ENCODE measurements at places on chromosomes 16 and 17.

DNA sequence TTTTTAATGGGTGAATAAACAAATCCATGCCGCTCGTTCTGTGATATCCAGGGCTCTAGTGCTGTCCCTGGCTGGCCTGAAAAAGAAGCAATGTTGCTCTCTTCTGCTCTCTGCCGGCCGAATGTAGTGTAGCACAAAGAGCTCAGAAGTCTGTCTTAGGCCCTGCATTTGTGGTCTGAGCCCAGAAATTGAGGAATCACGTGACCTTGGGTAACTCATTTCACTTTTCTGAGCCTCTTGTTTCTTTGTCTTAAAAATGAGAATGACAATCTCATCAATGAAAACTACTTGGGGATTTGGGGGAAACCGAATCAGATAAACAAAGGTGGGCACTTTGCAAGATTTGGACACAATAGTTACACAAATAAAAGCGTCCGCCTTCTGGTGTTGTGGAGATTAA is 381.6 kb upstream of the ASIC2 start:
- peak; percentile 73 for DNase-seq

- DNase-seq = no peak
Observed at GRCh38 chr16:10983159-10983558, 38.8 kb downstream of the CLEC16A start.

- no peak for DNase-seq
Observed at GRCh38 chr17:47949946-47950345, 7.7 kb downstream of the PRR15L start.

DNA sequence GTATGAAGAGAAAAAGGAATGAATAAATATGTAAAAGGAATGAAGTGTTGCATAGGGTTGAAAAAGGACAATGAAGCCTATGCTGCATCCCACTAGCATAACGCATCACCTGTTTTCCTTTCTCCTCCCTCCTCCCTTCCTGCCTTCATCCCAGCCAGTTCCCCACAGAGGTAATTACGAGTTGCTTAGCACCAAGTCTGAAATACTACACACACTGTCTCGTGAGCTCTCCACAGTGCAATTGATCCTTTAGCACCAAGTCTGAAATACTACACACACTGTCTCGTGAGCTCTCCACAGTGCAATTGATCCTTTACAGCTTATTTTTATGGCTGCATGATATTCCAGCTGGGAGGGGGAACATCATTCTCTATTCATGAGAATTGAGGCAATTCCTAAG is 1.1 kb upstream of the DRC7 start:
- no peak for DNase-seq

GRCh38 chr16:1152123-1152638 is 725 bp upstream of the CACNA1H start:
- no peak for DNase-seq

DNA sequence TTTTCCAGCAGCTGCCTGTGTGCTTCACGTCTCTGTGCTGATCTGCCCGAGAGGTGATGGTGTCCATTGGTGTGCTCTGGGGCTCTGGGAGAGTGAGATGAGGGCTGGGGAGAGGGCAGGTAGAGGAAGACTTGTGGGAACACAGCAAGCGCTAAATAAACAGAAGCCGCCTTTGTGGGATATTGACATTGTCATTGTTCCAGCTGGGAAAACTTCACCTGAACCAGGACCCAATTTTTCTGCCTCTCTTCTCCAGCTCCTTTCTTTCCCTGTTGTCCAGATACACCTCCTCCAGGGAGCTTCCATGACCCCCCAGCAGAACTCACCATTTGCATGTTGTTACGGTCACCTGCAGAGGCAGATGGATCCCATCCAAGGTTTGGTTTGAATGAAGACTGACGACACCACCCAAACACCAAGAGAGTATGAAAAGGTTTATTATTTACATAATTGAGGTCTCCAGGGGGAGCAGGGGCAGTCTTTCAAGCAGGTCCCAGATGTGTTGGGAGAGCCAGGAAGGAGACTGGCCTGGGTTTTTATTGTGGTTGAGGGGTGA is 3.6 kb upstream of the ITGA3 start:
- DNase-seq = no peak

DNA sequence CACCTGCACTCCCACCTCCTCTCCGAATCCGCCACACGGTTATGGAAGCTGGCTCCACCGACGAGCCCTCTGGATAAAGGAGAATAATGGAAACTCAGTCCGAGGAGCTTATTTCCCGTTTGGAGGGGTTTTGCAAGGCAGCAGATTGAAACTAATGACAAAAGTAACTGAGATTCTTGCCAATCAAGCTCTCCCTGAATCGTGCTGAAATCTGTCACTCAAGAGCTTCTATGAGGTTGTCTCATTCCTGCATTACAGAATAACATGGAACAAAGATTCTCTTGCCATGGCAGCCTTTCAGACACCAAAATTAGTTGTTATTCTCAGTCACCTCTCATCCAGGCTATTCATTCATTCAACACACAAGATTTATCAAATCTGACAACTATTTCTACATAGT is 405.9 kb downstream of the SOX9 start:
- no peak for DNase-seq

GRCh38 chr16:19417640-19418039 is at the start of gene TMC5:
Gene TMC5, plus strand, starts transcription at chr16:19417883. Its CDS starts 22,156 bp downstream, at chr16:19440039.
- DNase-seq = no peak

All from umbilical cord (tissue), 2 donors.